ENCODE measurements at places on chromosomes 12 and 14.

DNA sequence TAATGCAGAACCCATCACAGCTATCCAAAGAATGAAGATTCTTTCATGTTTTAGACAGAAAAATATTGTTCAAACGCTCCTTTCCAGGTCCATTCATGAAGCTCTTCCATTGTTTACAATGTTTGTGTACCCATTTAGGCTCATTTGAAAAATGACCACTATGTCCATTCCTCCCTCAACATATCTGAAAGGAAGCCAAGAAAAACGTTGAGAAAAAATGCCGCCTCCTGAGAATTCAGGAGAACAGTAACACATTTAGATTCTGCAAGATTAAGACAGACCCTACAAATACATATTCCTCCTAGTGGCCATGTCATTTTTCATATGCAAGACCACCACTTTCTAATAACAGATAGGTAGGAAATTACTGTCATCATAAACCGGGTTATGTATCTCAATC, 124.4 kb downstream of the SLC25A21 start:
- no peak for DNase-seq

DNA sequence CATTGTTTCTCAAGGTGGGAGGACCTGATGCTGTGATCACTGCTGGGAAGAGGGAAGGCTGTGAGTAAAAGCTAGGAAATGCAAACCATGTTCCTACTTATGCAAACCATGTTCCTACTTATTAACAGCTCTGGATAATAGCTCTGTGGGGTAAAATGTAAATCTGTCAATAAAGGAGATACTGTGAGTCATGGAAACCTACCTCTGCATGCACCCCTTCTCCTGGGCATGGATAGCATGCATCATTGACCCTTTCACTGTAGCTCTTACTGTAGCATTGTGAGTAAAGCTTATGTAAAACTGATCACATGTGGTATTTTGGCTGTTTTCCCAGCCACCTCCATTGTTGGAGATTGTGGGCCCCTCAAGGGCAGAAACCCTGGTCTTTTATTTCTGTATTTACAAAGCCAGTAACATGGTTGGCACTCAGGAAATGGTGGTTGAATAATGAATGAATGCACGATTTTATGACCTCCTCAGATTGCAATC, 253.7 kb downstream of the GRIN2B start:
- no peak for DNase-seq

DNA sequence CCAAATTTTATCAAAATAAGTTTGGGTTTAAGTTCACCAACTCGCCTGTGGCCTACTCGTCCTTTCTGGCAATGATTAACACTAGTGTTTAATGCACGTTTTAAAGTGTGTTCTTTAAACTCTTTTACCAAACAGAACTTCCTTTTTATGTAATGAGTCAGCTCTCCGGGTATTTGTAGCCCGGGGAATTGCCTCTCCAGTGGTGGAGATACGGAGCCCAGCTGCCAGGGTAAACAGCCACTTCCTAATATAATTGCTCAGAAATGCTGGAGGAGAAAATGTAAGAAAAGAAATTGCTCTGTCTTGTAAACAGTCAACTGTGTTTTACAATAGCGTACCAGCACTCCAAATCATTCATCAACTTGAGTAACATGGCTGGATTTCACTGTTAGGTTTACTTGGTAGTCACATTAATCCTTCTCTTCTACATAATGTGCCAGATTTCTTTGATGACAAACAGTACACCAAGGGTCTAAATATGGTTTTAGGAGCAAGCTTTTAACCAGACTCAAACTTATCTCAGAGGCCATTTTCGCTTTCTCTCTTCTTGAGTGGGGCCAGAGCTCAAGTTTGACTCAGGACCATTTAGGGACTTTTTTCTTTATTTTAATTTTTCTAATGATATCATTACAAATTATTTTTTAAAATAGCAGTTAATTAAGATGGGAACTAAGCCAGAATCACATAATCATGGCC, 101.2 kb upstream of the SLC38A2 start:
- DNase-seq: peak; percentile 35

GRCh38 chr12:72228424-72228823, 43.7 kb upstream of the TRHDE start:
- no peak for DNase-seq

DNA sequence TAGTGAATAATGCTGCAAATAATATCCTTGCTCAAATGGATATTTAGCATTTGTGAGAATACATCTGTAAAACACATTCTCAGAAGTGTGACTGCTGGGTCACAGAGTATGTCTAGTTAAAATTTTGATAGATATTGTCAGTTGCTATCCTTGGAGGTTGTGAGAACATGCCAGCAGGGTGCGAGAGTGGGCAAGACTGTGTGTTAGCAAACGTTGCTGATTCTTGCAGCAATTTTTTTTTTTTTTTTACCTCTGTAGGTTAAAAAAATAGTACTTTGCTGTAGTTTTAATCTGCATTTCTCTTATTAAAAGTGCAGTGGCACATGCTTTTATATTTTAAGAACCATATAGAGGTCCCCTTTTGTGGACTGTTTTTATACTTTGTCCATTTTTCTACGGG, 4.5 kb upstream of the NYNRIN start:
- DNase-seq: no peak

GRCh38 chr12:102069707-102070106, 7.9 kb upstream of the WASHC3 start:
- no peak for DNase-seq

DNA sequence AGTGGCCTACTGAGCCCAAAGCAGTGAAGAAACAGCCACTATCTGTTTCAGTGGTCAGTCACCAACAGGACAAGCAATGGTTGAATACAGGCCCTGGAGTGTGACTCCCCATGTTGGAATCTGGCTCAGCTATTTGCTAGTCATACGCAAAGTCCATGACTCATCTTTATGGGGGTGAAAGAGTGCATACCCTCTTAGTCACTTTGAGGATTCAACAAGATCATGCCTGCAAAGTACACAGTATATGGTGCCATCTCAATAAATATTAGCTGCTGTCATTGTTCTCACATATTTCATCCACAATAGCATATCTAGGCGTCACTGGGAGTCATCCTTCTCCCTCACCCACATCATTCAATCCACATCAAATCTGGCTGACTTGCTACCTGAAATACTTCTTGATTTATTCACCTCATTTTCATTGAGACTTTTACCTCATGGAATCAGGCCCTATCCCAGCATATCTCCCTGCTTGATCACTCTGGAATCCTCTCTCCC, 26.4 kb upstream of the STAB2 start:
- DNase-seq: no peak

DNA sequence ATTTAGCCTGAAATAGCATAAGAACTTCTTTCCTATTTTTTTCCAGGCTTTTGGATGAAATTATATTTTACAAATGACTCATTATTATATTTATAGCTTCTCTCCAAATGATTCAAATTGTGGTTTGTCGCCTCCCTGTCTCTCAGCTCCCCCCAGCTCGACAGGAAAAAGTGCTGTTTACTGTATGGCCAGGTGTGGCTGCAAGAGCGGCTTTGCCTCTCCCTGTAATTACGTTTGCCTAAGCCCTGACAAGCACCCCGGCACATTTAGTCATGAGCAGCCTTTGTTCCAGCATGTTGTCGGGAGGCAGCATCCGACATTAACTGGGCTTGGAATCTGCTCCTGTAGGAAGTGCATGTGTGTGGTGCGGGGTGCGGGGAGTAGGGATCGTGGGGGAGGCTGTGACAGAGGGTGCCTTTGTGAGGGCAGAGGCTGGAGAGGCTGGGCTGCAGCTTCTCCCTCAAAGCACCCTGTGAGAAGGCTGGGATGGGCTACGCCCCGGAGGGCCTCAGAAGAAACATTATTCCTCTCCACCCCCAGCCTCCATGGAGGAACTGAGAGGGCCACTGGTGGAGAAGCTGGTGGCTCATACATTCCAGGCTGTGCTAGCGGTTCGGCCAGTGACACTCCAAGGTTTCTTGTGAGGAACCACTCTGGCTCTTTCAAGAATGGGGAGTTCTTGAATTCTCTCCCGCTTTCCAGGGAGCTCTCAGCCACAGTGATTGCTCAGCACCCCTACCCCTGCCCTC, 42.1 kb upstream of the CTDSP2 start:
- DNase-seq: no peak

GRCh38 chr12:60335745-60336144, 739.9 kb downstream of the SLC16A7 start:
- DNase-seq: no peak

- no peak for DNase-seq
Measured at GRCh38 chr12:15726027-15726877, 62.9 kb downstream of the EPS8 start.

DNA sequence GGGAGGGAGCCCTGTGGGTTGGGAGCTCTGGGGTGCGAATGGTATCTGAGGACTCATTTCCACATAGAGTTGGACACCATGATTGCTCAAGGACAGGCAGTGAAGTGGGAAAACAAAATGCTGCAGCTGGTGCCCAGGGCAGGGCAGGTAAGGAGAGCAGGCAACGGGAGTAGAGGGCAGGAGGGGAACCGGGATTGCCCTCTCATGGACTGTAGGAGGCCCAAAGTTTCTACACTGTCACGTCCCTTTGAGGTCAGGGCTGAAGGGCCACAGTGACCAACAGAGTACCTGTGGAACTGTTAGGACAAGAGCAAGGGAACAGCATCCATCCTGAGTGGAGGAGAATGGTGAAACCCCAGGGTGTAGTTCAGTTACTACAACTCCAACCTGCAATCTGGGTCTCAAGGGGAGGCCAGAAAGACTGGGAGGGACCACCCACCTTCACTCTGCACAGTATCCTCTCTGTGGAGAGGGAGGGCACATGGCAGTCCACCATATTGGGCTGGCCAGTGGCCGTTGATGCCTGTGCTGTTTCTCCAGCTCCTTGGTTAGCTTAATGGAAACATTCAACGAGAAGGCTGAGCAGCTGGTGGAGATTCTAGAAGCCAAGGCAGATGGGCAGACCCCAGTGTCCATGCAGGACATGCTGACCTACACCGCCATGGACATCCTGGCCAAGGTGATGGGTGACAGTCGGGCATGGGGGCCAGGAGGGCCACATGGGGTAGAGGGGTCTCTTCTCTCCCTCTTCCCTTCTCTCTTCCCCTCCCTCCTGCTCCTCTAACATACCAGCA, 22.2 kb downstream of the CYP46A1 start:
- DNase-seq: no peak

- no peak for DNase-seq
Measured at GRCh38 chr12:57341275-57341990, 89.4 kb downstream of the R3HDM2 start.

DNA sequence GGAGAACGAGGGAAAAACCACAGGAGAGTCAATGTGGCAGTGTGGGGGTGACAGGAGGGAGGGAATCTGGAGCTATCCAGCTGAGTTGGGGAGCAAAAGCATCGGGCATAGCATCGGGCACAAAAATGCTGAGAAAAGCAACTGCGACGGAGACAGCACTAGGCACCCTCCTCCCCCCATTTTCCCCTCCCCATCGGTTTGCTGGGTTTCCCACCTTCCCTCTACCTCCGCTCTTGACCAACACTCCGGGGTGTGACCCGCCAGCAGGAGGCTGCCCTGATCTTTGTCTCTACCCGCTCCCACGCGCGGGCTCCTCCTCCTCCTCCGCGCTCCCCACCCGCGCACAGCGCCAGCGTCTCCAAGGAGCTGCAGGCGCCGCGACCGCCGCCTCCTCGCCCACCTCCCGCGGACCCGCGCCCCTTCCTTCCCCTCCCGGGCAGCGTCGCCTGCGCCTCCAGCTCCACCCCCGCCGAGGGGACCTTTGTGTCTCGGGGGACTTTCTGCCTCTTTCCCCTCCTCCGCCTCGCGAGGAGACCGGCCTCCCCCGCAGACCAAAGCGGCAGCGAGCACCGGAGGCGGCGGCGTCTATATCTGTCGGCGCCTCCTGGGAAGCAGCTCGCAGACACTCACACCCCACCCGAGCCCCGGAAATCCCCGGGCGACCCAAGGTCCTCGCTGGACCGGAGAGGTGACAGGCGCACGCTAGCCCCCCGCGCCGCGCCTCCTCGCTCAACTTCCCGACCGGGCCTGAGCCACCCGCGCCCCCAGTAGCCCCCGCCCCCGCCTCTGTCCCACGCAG, 920 bp downstream of the CDK17 start:
- DNase-seq: peak; percentile 39

GRCh38 chr14:32497248-32497647, 168.2 kb downstream of the AKAP6 start:
- DNase-seq: no peak

GRCh38 chr12:6333566-6333965, 8.3 kb downstream of the TNFRSF1A start:
- DNase-seq: no peak

DNA sequence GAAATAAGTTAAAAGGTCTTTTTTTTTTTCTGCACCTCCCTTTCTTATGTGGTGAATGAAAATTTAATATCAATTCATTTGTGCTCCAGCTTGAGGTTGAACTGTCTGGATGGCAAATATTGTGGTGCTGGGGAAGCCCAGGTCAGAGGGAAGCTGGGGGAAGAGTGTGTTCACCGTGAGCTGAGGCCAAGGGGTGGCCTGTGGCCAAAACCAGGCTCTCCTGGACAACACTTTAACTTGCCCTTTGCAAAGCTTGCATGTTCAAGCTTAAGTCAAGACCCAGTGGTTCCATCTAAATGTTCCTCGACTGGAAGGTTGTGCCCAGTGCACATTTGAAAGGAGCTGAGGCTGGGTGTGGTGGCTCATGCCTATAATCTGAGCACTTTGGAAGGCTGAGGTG, 28.8 kb downstream of the DRAM1 start:
- DNase-seq: no peak

GRCh38 chr12:66393890-66394289, 91.6 kb downstream of the HELB start:
- DNase-seq: no peak

GRCh38 chr12:125892276-125892675, 827.0 kb downstream of the AACS start:
- DNase-seq: no peak

- DNase-seq: no peak
Measured at GRCh38 chr12:30970559-30971197, 44.1 kb downstream of the TSPAN11 start.

DNA sequence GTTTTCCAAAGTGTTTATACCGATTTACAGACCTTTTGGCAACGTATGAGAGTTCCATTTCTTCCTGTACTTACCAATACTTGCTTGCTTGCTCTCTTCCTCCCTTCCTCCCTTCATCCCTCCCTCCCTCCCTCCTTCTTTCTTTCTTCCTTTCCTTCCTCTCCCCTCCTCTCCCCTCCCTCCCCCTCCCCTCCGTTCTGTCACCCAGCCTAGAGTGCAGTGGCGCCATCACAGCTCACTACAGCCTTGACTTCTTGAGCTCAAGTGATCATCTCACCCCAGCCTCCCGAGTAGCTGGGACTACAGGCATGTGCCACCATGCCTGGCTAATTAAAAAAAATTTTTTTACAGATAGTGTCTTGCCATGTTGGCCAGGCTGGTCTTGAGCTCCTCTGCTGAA, 40.4 kb downstream of the DIP2B start:
- no peak for DNase-seq

DNA sequence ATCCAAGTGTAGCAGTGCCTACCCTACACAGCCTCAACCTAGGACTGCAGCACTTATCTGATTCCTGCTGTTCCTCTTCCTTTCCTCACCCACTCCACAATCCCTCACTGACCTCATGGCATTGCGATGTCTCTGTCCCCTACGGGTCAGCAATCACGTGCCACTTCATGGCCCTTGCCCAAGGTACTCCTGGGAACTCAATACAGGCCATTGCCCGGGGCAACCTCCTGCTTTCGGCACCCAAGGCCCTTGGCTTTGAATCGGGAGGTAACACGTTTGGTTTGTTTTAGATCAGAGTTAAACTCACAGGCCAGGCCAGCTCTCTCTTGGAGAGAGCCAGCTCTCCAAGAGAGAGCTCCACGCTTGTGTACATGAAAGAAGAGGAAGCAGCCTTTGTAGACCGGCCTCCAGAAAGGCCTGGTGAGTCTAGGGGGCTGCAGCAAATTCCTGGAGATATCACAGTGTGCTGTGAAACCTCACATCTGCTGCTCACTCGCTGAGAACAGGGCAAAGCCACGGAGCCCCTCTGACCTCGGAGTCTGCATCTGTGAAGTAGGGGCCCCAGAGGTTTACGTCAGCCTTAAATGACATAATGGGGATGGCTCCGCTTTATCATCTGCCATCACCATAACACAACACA, 12.2 kb downstream of the CLMN start:
- no peak for DNase-seq
